SHP77 treated with DMSO at 0.1 percent for 48 hours (cell line): ENCODE measurements at places on chromosomes 4 and X.

DNA sequence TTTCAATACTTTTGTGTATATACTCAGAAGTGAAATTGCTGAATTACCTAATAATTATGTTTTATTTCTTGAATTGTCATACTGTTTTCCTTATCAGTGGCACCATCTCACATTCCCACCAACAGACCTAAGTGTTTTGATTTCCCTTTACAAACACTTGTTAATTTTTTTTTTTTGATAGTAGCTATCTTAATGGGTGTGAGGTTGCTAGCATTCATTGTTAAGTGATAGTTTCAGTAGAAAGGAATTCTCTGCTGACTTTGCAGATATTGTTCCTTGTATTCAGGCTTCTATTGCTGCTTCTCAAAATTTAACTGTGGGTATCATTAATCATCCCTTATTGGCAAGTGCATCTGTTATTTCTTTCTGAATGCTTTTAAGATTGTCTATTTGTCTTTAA is 927.5 kb upstream of the SLIT2 start:
- no peak for DNase-seq

- DNase-seq: no peak
These were observed 104.4 kb upstream of the MAMLD1 start for GRCh38 chrX:150258463-150259430.

GRCh38 chr4:47251348-47252135 is 212.0 kb downstream of the COMMD8 start:
- no peak for DNase-seq

- no peak for DNase-seq
These were observed 726.4 kb upstream of the MAGEB2 start for GRCh38 chrX:29488919-29489318.

DNA sequence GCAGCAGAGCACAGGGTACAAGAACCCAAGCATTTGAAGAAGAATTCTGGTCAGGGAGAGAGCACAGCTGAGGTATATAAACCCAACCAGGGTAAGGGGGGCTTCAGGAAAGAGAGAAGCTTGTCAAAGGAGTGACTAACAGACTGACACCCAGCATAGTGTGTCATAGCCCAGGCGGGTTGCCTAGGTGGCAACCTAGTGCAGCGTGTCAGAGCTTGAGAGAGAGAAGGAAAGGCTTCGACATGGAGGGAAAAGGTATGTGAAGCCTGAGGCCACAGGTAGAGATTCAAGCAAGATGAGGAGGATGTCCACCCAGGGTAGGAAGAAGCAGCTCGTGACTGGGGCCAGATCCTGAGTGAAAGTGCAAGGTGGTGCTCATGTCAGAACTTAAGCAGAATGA is 8.5 kb upstream of the ANTXR2 start:
- no peak for DNase-seq

DNA sequence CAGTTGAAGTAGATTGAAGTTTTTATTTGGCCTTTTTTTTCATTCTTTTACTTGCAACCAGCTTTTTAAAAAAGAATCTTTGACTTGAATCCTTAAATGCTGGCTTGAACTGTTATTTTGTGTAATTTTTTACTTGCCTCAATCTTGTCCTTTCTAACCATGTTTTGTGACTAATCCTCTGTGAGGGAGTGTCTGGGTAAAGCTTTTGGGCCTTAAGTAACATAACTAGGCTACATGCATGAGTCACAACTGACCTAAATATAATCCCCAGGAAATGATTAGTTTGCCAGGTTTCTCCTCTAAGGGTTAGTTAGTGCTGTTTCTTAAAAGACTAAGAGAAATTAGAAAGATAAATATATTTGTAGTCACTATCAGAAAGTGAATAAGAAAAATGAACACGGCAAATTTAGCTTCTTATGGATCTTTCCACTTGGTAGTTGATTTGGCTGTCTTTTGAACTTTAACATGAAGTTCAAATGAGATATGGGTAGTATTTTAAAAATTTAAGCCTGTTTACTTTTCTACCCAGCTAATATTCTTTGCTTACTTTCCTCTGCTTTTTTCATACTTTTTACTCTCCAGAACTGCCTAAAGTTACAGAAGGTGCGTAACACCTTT is 13.0 kb downstream of the EXOC1 start:
- DNase-seq: no peak

DNA sequence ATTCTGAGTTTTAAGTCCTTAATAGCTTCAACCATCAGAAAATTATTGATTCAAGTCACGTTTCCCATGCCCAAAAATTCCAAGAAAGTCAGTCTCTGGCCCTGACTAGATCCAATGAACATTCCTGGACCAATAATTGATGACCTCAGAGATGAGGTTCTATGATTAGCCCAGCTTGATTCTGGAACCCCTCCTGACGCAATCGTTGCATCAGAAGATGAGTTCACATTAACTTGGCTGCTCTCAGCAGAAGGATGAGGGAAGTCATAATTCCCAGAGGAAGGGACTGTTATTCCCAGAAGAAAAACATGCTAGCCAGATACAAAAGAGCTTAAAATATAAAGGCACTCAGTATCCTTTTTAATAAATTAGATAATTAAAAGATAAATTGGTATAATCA is 34.3 kb upstream of the CPEB2 start:
- DNase-seq: no peak

DNA sequence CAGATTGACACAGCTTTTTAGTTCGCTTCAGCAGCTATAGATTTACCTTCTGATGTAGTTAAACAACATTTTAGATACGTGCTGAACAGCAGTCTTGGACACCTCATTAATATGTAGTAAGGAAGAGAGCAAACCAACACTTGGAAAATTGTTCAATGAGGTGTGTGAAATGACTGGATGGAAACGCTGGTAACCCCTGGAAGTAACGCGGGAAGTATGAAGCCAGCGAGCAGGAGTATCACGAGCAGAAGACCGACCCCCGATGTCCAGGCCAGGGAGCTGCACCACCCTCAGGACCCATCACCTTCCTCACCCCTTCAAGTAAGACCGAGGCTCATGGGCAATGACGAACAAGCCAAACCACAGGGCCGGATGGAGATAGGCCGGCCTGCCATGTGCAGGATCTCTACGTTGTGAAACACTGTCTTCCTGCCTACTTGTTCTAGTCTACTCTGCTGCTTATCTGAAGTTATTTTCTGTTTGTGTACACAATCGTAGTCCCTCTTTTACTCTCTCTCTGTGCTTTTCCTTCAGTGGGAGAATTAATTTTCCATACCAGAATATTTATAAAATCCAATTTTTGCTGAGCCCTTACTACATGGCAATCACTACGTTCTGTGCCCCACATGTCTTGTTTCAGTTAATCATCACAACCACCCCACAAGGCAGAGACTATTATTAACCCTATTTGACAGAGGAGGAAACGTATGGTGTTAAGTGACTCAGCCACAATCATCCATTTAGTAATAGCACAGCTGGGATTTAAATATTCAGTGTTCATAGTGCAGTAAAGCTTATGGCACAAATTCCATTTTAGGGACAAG is 221.7 kb downstream of the APBB2 start:
- no peak for DNase-seq

DNA sequence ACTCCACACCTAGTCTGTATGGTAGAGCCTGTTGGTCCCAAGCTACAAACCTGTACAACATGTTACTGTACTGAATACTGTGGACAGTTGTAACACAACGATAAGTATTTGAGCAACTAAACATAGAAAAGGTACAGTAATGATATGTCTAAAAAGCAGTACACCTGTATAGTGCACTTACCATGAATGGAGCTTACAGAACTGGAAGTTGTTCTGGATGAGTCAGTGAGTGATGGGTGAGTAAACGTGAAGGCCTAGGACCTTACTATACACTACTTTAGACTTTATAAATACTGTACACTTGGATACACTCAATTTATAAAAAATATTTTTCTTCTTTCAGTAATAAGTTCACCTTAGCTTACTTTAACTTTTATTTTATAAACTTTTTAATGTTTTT is 104.0 kb downstream of the TMA16 start:
- DNase-seq: no peak

DNA sequence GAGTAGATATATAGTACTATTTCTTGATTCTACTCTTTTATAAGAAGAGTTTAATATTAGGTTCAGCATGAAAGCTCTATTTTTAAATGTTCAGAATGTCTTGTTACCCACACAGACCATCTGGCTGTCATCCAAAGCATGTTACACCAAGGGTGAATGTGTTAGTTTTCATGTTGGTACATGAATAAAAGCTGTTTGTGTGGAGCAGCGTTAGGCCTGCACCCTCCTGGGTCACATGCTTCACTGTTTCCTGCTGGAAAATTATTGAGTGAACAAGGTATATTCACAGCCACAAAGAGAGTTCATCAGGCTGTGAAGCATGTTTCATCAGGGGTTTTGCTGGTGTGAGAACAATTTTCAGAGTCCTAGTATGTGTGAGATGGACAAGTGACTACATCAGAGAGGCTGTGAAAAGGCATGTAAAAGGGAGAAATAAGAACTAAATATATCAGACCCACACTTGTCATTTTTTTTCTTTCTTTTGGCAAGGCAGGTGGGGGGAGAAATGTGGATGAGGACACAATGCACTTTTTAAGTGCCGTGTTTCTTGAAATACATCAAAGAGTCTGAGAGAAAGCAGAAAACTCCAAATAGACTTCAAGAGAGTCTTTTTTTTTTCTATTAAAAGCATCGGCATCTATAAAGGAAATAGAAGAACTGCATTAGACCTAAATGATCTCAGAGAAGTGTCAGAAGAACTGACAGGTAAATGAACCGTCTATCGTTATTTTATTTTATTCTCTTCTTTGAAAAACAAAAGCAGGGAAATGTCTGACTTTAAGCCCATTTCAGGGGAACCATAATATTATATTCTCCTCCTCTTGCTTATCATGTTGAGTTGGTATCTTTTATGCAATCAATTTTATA is 2429.7 kb downstream of the PCDH7 start:
- DNase-seq: no peak

DNA sequence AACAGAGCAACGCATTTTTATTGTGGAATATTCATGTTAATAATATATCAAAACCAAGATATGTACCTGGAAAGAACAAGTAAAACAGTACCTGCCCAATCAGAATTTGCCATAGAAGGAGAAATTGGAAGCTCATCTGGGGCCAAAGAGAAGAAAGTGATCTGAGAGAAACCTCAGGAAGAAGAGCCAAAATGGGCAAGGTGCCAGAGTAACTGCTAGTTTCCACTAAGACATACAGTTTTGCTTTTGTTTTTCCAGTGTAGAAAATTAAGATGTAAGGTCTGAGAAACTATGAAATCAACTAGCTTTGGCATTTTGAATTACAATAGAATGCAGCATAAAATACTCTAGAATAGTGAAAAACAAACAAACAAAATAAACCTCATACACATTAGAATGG is 2201.2 kb downstream of the ARAP2 start:
- DNase-seq: no peak

DNA sequence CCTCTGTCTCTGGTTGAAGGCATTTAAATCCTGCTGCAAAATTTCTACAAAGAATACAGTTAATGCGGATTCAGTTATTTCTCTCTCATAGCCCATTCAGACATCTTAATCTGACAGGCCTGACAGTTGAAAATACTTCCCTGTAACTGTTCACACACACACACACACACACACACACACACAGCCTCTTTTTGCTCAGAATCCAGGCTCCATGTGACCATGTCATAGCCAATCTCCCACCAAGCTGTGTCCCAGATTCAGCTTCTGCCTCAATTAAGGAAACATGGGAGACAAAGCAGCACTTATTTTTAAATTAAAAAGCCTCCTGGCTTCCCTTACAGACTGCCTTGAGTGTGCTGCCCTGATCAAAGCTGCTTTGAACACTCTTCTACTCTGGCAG is 49.3 kb upstream of the EFHC2 start:
- no peak for DNase-seq

DNA sequence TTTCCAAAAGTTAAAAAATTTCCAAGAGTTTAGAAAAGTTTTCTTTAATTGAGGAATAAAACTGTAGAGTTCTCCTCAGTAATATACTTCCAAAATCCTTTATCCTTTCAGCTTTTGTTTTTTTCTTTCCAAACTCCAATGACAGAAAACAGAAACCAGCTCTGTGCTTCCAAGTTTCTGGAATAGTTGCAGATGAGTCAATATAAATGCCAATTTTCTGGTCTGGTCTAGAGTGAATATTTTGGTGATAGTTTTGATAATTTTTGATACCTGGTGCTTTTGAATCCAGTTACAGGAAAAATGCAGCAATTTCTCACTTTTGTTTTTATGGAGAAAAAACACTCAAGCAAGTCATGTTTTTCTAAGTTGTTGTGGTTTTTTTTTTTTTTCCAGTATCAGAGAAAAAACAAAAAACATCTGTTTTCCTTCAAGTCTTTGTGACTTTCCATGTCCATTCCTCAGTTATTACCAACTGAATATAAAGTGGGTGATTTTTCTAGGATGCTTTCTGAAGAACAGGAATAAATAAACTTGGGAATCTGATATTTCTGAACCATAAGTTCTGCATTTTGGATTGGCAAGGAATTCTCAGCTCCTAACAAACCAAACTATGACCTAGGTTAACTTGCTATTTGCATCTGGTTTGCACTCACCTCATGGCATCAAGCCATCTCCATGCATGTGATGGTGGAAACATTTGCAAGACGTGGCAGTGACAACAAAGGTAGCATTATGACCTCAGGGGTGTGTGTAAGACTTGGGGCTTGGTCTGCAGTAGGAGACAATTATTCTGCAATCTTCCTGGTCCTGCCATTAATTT is 139.1 kb downstream of the VEGFC start:
- DNase-seq: no peak

DNA sequence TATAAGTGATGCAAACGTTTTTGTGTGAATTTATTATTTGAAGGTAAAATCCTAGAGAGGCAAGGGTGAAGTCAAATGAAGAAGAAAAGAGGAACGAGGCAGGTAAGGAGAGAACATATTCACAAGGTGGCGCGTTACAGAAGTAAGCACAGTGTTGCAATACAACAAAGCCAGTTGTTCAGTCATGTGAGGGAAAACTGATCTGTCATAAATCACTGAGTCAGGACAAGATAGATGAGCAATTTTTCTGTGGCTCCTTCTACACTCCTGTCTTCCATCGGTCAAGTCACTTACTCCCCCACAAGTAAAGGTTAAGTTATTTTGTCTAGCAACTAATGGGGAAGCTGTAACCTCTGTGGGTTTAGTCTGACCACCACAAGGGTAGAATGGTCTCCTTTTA is 203.0 kb upstream of the GK2 start:
- no peak for DNase-seq

- DNase-seq: no peak
These were observed 55.4 kb downstream of the NOP14 start for GRCh38 chr4:2907706-2908293.

- no peak for DNase-seq
These were observed 9.6 kb downstream of the ADGRG4 start for GRCh38 chrX:136310411-136310810.

GRCh38 chrX:18491587-18492340 is 66.4 kb downstream of the CDKL5 start:
- DNase-seq: no peak

- no peak for DNase-seq
These were observed 18.4 kb upstream of the DDX60 start for GRCh38 chr4:168336837-168337549.

- DNase-seq: no peak
These were observed 17.7 kb downstream of the CD99L2 start for GRCh38 chrX:150880808-150881165.

- DNase-seq: no peak
These were observed 5.3 kb downstream of the ARSF start for GRCh38 chrX:3046253-3047240.
